ENCODE measurements at places on chromosomes 5 and 9.

- DNase-seq = no peak
Measured at GRCh38 chr9:89935115-89935514, 330.3 kb downstream of the GADD45G start.

GRCh38 chr9:23551311-23551721 is 274.7 kb downstream of the ELAVL2 start:
- peak; percentile 11 for DNase-seq

DNA sequence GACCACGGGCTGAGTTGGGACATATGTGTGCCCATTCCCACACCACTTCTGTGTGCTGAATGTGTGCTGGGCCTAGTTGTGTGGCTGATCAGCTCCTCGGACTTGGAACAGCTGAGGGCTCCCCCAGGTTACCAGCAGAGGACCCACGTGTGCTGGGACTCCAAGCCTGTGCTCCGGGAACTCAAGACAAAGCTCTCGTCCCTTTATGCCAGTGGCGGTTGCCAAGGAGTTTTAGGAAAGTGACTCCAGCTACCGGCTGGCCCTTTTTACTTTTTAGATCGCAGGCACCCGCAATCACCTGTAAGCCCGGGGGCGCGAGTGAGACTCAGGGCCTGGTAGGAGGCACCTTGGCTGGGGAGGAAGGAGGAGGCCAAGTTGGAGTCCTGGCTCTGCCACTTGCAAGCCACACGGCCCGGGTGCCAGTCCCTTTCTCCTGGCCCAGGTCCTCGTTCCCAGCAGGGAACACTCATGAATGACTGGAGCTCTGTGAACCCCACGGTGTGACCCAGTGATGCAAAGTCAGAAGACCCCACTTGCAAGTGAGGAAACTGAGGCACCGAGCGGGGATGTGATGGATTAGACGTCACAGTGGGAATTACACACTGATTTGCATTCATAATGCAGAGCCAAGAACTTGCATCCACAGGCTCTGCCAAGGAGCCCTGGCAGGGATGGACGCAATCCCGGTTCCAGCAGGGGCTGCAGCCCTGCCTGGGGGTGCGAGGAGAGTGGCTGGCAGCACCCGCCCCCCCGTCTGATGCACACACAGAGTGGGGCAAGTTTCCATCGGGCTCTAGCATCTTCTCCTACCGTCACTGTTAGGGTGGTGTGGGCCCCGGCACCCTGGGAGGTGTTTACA is 26.9 kb downstream of the CRB2 start:
- DNase-seq = no peak

- DNase-seq = no peak
Measured at GRCh38 chr5:112005623-112005930, 248.6 kb upstream of the NREP start.

- DNase-seq = no peak
Measured at GRCh38 chr5:83987513-83988292, 267.0 kb upstream of the HAPLN1 start.

GRCh38 chr5:31707329-31707728 is 68.4 kb downstream of the PDZD2 start:
- no peak for DNase-seq

GRCh38 chr9:100759215-100759614 is 181.3 kb downstream of the CAVIN4 start:
- no peak for DNase-seq

GRCh38 chr9:110738982-110739381 is 70.4 kb downstream of the MUSK start:
- DNase-seq = no peak

- no peak for DNase-seq
Measured at GRCh38 chr9:76438841-76439588, 20.0 kb upstream of the GCNT1 start.

- no peak for DNase-seq
Measured at GRCh38 chr5:80468131-80468530, 19.8 kb upstream of the FAM151B start.

DNA sequence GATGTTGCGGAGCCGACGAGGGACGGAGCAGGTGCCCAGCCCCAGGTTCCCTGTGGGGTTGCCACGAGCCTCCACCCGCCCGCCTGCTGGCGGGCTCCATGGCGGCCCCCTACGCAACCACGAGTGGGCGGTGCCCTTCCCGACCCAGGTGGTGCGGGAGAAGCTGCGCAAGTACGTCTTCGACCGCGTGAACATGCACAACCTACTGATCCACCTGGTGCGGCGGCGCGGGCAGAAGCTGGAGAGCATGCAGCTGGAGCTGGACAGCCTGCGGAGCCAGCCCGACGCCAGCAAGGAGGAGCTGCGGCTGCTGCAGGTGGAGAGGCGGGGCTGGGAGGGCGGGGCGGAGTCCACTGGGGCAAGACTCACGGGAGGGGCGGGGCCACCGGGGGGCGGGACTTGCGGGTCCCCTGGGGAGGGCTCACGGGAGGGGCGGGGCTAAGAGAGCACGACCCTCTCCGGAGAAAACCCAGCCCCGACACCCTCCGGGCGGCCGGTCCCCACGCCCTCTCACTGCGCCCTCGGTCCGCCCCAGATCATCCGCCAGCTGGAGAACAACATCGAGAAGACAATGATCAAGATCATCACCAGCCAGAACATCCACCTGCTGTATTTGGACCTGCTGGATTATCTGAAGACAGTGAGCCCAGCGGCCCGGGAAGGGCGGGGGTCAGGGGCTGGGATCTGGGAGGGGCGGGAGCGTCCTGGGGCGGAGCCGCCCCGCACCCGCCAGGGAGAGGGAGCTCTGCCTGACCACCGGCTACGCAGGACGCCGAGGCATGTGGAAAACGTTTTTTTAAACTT is 3.9 kb downstream of the CCDC183 start:
- DNase-seq = peak; percentile 97
